Dorsolateral prefrontal cortex (tissue), 122 donors: ENCODE measurements at places on chromosomes 3 and 15. TPM values are rescaled to one million over a fixed set of nuclear protein-coding genes. Genes with fewer than 3 reads are reported as not detected.

- DNase-seq, result no peak
Measured at GRCh38 chr3:100047455-100048141, 66.7 kb downstream of the FILIP1L start.

- DNase-seq, result no peak
Measured at GRCh38 chr3:132461544-132461943, 44.2 kb downstream of the DNAJC13 start.

SNX22 gene
- total RNA-seq, result 21.4 TPM

CKMT1B gene
- 74.0 TPM for total RNA-seq
